Stimulated activated CD4-positive, alpha-beta T cell treated with anti-CD3 and anti-CD28 coated beads, Interleukin-15, amount 100 ng/mL, for 24 hours (primary cell): ENCODE measurements at places on chromosomes 3 and 15.
A peak's percentile ranks its signal among the peaks of the same experiment; 100 is the strongest.

- DNase-seq: no peak
Measured at GRCh38 chr3:169384573-169384972, 278.9 kb downstream of the MECOM start.

DNA sequence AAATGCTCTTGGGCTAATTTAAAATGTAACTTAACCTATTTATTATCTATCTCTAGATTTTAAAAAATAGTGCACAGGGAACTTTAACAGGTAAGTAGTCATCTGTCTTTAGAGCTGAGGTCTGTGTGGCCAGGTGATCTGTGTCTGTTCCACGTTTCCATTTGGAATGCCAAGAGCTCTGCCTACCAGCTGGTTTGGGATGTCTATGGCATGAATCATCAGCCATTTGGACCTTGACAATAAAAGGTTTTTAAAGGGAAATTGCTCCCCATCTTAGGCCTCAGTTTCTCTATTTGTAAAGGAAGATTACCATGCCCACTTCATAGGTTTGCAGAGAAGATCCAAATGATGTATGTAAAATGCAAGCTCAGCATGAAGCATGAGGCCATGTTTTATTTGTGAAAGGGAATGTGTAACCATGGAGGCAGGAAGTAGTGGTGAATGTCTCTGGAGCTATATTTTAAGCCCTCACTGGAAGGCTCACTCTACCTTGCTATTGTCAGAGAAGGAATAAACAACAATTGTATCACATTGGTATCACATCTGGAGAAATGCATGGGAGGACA lies 548.1 kb upstream of the LMCD1 start:
- DNase-seq: no peak

GRCh38 chr3:42157540-42158538 lies 66.7 kb downstream of the TRAK1 start:
- DNase-seq: no peak

GRCh38 chr3:18900994-18901393 lies 247.3 kb upstream of the KCNH8 start:
- no peak for DNase-seq

GRCh38 chr3:188863999-188864406 lies 307.8 kb upstream of the TPRG1 start:
- DNase-seq: no peak

- no peak for DNase-seq
Measured at GRCh38 chr3:43453981-43454380, 167.6 kb downstream of the SNRK start.

DNA sequence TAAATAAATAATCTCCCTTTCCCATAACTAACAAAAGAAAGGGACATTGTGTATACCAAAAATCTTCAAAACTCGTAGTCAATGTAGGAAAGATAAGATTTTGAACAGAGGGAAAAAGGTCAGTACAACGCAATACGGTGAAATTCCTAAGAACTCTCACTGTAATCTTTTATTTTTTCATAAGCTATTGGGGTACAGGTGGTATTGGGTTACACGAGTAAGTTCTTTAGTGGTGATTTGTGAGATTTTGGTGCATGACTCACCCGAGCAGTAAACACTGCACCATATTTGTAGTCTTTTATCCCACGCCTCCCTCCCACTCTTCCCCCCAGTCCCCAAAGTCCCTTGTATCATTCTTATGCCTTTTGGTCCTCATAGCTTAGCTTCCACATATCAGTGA lies 718.0 kb downstream of the TBL1XR1 start:
- no peak for DNase-seq

DNA sequence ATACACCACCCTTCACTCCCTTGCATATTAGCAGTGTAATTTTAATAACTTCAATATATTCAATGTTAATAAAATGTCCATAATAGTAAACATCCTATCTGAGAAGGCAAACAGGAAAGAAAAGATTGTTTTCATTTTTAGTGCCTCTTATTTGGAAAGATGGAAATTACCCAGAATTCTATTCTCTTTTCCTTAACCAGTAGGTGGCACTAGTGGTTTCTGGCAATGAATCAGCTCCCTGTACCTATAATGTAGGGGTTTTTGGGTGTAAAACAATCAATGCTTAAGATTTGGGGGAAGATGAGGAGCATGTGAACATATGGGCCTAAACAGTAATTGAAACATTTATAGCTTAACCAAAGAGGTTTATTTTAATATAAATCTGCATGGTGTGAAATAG lies 5.7 kb upstream of the SEMA6D start:
- DNase-seq: no peak

DNA sequence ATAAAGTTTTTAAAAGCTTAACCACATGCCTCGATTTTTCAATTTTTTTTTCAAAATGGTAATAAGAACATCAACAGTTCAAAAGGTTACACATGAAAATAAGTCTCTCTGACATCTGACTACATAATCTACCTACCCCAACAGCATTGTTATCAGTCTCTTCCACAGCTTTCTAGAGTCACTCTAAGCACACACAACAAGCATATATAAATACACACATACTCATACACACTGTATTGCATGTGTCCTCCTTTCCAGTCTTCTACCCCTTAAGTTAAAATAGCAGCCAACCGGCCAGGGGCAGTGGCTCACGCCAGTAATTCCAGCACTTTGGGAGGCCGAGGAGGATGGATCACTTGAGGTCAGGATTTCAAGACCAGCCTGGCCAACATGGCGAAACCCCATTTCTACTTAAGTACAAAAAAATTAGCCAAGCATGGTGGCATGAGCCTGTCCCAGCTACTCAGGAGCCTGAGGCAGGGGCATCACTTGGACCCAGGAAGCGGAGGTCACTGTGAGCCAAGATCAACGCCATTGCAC lies 12.2 kb downstream of the TBL1XR1 start:
- no peak for DNase-seq

GRCh38 chr3:132645058-132645457 lies 14.6 kb downstream of the ACAD11 start:
- no peak for DNase-seq

GRCh38 chr15:41334293-41335120 lies 1.8 kb downstream of the NUSAP1 start:
- DNase-seq: no peak

DNA sequence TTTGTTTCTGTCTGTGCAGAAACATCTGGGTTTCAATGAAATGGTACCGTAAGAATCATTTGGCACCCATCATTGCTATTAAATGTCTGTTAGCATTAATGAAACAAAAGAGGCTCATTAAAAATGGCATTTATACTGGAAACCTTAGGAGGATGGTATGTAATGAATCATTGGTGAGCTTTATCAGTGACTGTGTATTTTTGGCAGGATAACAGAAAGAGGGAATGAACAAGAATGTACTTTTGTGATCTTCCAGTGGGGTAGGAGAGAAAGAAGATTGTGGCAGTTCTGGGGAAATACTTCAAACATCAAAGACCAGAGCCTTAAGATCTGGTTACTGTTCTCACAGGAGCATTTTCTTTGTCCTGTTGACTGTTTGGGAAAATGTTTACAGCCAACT lies 4.7 kb upstream of the DCBLD2 start:
- DNase-seq: no peak

- no peak for DNase-seq
Measured at GRCh38 chr3:45604999-45605398, 10.4 kb downstream of the LIMD1 start.

GRCh38 chr15:90860450-90860849 lies 7.9 kb upstream of the FURIN start:
- DNase-seq: no peak

GRCh38 chr3:46536758-46537157 lies 29.3 kb downstream of the LRRC2 start:
- DNase-seq: peak; percentile 8

DNA sequence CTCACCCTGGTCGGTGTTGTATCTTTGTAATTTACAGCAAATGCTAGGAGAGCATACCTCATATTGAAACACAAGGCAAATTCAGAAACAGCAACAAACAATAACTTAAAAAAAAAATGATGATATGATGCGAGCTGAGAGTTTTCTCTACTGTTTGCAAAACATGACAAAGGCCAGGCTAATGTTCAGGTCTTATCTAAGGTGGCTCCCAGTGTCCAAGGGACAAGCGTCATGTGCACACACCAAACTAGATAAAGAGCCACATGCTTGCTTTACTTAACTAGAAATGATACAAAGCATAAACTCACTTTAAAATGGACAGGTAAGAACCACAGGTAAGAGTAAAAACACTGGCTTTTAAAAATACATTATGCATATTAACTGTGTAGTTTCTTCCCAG lies 375.9 kb downstream of the FOXP1 start:
- DNase-seq: no peak

GRCh38 chr3:39133093-39133490 lies 20.3 kb downstream of the CSRNP1 start:
- DNase-seq: no peak

GRCh38 chr3:128584412-128585020 lies 66.1 kb downstream of the RPN1 start:
- DNase-seq: peak; percentile 75

- DNase-seq: no peak
Measured at GRCh38 chr3:144369129-144369879, 397.7 kb downstream of the DIPK2A start.

DNA sequence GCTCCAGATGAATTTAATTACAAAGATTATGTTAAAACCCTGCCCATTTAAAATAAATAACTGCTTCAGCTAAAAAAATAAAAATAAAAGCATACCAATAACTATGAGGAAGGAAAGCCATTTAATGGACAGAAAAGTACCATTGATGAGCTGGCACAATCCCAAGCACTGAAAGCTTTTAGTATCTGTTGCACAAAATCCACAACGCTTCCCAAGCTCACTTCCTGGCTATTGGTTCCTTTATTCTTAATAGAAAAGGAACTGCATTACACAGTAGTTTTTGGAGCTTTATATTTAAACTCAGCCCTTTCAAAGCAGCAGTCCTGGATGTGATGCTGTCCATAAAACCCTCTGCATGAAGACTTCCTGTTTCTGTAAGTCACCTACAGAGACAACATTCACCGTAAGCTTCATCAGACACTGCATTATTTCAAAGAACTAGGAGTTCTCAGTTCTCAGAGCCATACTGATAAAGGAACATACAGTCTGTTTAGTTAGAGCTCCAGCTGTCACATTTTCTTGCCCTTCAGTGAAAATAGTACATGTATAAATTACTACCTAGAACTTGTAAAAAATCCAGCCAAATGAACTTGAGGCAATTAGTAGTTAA lies 81.5 kb downstream of the CSNK1G1 start:
- DNase-seq: no peak

- DNase-seq: no peak
Measured at GRCh38 chr15:86054338-86054737, 25.3 kb upstream of the AGBL1 start.

- DNase-seq: no peak
Measured at GRCh38 chr3:105571005-105571404, 204.3 kb downstream of the ALCAM start.

- peak; percentile 52 for DNase-seq
Measured at GRCh38 chr15:48190932-48191573, 412 bp upstream of the CTXN2 start.

DNA sequence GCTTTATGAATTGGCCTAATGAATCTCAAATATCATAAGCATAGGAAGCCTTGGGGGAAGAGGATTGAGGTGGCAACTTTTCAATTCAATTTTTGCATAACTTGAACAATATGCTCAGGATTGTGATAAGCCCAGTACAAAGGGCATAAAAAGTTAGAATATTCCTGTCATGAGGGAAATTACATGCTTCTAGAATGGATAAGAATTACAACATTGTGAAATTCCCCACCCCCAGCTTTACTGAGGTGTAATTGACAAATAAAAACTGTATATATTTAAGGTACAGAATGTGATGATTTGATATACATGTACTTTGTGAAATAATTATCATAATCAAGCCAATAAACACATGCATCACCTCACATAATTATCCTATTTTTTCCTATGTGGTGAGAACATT lies 132.6 kb upstream of the TNIK start:
- DNase-seq: no peak

- DNase-seq: no peak
Measured at GRCh38 chr15:100229181-100230163, 112.3 kb downstream of the ADAMTS17 start.

DNA sequence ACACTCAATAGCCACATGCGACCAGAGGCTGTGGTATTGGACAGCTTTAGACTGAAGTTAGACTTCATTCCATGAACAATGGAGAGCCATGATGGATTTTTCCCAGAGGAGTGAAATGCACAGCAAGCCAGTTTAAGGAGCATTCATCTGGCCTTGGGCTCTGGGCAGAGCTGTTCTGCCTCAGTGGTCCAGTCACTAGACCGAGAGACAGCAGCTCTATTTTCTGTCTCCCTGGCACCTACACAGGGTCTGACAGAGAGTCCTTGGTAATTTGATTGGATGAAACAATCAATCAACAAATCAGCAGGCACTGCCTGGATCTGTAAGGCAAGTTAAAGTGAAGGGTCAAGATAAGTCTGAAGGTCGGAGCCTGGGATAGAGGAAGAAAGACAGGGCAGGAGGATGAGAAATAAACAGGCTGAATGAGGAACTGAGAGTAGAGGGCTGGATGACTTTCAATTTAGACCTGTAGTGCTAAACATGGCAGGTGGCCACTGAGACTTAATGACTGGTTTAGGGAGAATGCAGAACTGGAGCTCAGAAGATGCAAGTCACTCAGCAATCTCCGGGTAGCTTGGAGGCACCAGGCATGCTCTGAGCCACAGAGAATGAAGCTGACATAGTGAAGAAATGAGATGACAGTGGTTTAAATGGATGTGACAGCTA lies 98.5 kb upstream of the SLC25A36 start:
- no peak for DNase-seq

- DNase-seq: no peak
Measured at GRCh38 chr3:171753025-171753472, 57.2 kb downstream of the PLD1 start.

DNA sequence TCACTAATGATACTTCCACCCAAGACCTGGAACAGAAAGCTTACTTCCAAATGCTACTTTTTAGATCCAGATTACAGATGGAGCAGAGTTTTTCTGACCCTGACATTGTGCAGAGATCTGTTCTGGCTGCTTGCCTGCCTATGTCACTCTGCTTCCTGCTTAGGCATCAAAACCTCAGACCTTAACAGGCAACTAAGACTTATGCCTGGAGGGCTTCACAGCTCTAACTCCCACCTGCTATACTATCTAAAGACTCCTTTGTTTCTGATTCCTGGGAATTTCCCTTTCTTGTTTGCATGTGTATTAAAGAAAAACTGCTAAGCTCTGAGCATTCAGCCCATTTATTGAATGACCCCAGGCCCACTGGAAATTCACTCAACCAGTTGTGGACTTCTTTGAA lies 157.4 kb upstream of the NPHP3 start:
- no peak for DNase-seq

DNA sequence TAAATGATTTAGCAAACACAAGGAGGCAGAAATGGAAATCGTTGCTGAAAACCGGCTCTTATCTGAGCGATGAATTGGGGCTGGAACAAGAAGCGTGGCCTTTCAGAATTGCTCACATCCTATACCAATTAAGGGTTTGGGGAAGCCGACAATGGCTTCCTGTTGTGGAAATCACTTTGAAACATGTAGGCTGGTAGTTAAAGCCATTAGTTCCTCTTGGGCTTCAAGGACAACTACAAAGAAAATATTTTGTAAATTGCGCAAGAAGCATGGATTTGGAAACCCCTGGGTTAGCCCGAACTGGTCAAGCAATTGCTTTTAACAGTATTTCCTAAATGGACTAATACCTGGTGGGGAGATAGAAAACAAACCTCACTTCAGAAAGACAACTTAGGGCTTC lies 182.4 kb downstream of the ADAMTS9 start:
- DNase-seq: no peak

- no peak for DNase-seq
Measured at GRCh38 chr15:48915861-48916260, 37.9 kb downstream of the EID1 start.

GRCh38 chr3:70716832-70717231 lies 404.4 kb upstream of the MDFIC2 start:
- no peak for DNase-seq
